Stimulated activated naive CD4-positive, alpha-beta T cell treated with Interleukin-2 at 50 U/mL for 16 hours (primary cell): ENCODE measurements at places on chromosomes 11 and 22.

- no peak for DNase-seq
Measured at GRCh38 chr11:134173296-134173695, 50.5 kb downstream of the NCAPD3 start.

DNA sequence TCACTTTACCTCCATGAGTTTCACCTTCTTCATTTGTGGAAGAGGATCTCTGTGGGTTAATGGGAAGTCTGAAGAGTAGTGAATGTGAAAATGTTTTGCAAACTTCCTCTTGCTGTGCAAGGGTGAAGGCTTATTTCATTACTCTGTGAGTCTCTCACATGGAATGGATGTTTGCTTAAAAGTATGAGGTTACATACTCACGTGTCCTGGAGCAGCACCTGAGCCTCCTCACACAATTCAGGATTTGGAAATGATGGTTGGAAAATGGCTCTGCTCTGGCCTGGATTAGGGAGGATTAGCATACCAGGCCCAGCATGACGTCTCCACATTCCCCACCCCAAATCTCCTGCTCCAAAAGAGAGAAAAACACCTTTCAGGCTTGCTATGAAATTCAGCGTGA is 4.8 kb downstream of the GRAMD1B start:
- no peak for DNase-seq

DNA sequence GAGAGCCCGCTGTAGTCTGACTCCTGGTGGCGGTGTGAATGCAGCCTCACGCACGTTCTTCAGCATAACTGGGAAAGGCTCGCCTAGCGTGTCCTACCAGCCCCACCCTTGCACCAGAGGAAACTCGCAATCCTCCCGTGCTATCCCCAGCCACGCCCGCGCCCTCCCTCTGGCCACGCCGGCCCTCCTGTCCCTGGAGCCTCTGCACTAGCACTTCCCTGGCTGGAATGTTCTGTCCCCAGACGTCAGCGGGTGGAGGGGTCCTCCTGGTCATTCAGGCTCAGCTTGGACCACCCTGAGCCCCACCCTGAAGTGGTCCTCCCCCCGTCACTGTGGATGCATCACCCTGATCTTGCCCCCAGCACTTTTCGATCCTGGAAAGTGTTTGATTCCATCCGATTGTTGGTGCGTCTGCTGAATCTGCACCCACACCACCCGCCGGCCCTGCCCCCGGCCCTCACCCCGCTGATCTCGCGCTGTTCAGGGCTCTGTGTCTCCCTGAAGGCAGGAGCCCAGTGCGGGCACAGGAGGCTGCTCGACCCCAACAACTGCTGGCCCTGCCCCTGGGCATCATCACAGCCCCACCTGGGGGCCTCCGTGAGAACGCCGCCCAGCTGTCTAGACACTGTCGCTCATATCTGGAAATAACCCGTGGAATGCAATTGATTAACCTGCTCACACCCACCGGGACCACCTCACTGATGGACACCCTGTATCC is 437.0 kb downstream of the TBC1D22A start:
- DNase-seq = no peak

DNA sequence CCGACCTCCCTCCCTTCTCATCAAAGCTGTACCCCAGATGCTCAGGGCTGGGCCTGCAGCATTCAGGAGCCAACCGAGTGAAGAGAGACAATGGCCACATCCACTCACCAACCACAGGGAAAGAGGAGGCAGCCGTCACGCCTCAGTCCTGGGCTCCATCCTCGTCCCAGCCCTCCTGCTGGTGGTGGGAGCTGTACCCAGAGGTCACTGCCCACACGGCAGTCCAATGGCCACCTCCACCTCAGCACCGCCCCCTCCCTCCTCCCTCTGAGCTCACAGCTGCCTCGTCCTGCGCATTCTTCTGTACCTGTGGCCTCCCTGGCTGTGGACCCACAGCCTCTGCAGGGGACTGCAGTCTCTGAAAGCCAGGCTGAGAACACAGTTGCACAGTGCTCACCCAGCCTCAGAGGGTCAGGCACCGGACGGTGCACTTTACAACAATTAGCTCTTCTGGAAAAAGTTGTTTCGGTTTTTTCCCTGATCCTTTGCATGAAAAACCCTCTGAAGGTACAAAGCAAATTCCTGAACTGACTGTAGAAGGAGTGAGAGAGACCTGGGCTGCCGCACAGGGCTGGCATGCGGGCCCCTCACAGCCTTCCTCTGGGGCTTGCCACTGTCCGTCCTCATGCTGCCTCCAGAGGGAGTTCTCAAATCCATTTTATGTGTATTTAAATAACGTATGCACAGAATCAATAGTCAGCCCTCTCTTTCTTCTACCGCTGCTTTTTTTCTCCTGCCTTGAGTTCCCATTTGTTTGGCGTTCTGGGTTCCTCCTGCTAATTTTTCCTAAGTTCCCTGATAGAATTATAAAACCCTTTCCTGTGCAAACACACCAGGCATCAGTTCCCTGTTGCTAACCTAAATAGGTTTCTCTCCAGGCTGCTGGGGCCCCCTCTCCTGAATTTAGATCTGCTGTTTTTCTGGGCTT is 52.7 kb downstream of the PHF21B start:
- no peak for DNase-seq

DNA sequence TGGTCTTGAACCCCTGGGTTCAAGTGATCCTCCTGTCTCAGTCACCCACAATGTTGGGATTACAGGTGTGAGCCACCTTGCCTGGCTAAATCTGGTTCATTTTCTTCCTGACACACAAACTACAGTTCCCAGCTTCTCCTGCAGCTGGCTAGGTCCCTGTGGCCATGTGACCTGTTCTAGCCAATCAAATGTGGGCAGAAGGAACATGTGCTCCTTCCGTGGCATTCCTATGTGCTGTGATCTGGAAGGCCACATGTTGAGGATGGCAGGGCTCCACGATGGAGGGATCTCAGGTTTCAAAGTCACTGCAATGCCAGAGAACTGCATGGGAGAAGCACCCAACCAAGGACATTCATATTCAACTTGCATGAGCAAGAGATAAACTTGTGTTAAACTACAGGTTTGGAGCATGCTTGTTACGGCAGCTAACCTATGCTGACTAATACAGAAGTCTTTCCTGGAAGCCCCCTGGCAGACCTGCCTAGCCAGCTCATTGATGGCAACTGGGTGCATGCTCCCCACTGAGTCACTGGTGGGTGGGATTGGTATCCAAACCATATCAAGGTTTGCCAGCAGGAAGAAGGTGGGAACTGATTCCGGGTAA is 86.0 kb downstream of the RPS6KA4 start:
- no peak for DNase-seq

GRCh38 chr11:110972640-110973039 is 260.4 kb upstream of the ARHGAP20 start:
- DNase-seq = no peak

DNA sequence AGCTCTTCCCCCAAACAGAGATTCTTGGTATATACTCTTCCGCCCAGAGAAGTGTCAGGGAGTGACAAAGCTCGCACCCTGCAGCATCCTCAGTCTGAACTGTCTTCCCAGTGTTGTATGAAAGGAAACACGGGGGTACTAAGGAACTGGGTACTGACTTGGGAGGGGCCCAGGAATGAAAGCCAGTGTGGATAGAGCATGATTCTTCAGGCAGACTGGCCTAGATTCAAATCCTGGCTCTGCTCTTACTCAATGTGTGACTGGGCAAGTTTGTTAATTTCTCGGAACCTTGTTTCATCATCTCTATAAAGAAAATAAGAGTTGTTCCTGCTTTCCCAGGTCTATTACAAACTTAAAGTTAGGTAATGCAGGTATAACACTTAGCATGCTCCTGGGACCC is 266.0 kb upstream of the NARS2 start:
- no peak for DNase-seq
